ENCODE measurements at places on chromosomes 3 and 15. TPM values are rescaled to one million over a fixed set of nuclear protein-coding genes. Genes with fewer than 3 reads are reported as not detected.

DNA sequence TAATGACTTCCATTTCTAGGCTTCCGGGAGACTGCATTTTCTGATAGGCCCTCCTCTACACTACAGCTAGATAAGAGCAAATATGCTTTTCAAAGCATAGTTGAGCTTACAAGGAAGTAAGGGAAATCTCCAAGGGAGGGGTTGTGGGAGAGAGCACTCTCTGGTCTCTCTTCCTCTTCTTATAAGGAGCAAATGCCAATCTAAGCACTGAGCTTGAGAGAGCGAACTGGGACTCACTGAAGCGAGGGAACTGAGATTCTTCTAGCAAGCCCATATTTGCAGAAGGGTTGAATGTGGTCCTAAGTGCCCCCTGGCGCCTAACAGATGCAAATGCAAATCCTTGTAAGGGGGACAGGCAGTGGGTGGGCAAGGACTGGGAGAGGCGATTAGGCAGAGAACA lies 164.8 kb downstream of the ERC2 start:
- DNase-seq = no peak

DNA sequence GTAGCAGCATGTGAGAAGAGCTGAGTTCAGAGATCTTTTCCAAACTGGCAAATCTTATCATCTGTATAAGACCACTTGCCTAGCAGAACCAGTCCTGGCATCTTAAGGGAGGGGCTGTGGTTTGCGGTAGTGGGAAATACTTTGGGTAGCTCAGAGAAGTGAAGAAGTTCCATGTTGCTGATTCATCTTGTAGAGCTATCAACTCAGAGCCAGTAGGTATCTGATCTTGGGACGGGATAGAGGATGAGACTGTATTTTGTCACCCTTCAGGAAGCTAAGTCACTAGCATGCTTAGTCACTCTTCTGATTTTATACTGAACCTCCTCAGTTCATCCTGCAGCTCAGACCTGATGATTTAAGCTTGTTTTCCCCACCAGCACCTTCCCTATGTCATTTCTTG lies 211.4 kb downstream of the NR1D2 start:
- no peak for DNase-seq

- DNase-seq = no peak
Observed at GRCh38 chr15:74780523-74781430, 1.1 kb upstream of the CSK start.

GRCh38 chr15:94910166-94910565 lies 678.8 kb downstream of the MCTP2 start:
- no peak for DNase-seq

DNA sequence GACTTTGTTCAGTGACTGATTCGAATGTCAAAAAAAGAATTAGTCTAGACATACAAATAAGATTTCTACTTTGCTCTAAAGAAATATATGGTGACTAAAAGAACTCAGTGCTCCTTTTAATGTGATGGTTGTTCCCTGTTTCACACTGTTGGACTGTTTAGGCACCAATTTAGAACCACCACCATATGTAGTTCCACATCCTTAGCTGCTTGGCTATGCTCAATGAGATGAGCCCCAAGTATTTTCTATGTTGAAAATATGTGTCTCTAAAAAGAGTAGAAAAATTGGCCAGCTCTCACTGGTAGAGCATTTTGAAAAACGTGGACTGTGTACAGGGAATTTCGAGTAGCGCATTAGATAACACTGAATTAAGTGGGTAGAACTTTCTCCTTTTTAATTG lies 167.3 kb downstream of the GOLIM4 start:
- DNase-seq = no peak

- DNase-seq = no peak
Observed at GRCh38 chr3:96966181-96966929, 152.0 kb downstream of the EPHA6 start.

GRCh38 chr3:4334548-4334947 lies 31.4 kb downstream of the SETMAR start:
- no peak for DNase-seq

DNA sequence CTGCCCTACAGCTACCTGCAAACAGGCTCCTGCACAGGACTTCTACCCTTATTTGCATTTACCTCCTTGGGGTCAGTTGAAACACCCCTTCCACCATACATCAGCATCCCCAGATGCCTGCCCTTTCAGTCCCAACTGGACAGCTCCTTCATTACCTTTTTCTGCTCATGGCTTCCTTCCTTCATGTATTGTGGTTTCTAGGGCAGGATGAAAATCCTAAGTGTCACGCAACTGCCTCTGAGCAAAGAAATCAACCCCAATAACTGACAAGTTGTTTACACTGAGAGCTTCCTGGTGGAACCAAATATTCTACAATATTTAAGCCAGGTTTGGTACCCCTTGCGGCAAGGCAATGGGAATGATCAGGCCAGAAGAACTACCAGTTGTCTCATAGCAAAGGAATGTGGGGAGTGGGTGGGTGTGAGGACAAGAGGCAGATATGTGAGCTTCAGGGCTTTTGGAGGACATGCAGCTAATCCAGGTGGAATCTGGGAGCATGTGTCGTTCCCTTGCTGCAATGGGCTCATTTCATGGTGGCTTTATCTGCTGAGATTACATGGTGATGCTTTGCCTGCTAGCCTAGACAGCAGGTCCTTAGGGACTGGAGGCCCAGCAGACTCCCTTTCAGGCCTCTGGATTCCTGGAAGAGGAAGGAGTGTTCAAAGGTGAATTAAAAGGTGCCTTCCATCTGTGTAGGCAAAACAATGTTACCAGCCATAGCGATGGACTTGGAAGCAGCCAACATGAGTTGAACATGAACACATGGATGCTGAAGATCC lies 34.9 kb downstream of the PPCDC start:
- DNase-seq = no peak

- DNase-seq = no peak
Observed at GRCh38 chr3:113638910-113639309, 57.5 kb downstream of the USF3 start.

DNA sequence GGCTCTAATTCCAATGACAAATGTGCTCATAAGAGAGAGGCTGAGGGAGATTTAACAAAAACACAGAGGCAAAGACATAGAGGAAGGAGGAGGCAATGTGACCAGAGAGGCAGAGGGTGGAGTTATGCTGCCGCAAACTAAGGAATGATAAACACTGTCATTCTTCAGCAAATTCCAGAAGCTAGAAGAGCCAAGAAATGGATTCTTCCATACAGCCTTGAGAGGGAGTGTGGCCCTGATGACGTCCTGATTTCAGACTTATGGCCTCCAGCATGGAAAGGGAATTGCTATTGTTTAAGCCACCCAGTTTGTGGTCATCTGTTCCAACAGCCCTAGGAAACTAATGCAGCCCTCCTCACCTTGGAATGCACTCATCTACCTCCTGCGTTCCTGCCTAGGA lies 30.5 kb downstream of the CD47 start:
- no peak for DNase-seq

DNA sequence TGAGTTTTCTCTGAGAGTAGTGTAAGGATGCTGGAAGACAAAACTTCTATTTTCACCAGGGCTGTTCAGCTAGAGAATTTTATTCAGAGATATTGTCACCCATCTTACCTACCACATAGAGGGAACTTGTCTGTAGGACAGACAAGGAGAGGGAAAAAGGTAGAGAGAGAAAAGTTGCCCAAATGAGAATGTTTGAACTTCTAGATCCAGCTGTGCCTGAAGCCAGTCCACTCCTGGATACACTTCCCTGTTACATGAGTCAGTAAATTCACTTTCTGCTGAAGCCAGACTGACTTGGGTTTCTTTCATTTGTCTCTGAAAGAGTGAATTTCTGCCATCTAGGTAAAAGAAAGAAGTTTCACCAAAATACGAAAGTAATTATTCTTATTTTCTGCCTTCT lies 27.2 kb upstream of the KCNMB3 start:
- no peak for DNase-seq

- no peak for DNase-seq
Observed at GRCh38 chr15:75725006-75725718, 12.5 kb upstream of the CSPG4 start.

GRCh38 chr3:69439643-69440270 lies 53.9 kb upstream of the FRMD4B start:
- no peak for DNase-seq

GRCh38 chr3:156658732-156659090 lies 15.7 kb upstream of the TIPARP start:
- no peak for DNase-seq

DNA sequence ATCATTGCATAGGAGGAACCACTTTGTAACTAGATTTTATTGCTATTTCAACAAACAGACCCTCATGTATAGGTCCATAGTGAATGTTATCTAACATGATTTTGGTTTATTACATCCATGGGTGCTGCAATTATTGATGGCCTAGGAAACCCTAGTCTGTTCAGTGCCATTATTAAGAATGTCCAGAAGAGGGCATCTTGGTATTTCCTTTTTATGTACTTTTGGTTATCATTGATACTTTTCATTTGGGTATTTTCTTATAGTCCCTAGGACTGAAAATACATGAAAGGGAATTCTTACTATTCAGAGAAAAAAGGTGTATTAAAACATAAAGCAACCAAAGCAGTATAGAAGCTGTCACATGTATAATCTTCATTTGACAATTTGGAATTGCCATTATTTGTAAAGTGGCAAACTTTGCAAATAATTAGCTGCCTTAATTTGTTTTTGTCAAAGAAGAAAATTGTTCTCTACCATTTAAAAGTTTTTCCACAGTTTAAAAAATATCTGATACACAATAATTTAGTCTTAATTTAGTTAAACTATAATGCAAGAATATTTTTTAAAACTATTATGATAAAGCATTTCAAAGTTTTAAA lies 48.7 kb downstream of the CNOT10 start:
- no peak for DNase-seq

GRCh38 chr3:64398006-64398405 lies 172.7 kb upstream of the PRICKLE2 start:
- DNase-seq = no peak

DNA sequence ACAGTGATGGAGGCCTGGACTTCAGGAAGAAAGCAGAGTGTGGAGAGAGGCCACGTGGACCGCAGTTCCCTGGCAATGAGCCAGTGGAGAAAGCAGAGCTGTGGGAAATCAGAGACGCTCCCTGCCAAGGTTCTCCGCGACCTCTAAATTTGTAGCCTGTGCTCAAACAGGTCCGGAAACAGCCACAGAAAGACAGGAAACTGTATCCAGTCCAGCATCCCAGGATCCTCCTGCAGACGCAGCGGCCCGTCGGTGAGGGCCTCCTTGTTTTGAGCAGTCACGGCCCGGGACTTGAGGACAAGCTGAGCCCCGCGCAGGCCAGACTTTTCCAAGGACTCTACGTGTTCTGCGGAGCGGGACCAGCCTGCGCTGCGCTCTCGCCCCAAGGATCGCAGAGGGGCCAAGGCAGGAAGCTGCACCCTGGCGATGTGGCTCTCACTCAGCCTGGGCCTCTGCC lies 22.3 kb downstream of the RPSA start:
- no peak for DNase-seq

DNA sequence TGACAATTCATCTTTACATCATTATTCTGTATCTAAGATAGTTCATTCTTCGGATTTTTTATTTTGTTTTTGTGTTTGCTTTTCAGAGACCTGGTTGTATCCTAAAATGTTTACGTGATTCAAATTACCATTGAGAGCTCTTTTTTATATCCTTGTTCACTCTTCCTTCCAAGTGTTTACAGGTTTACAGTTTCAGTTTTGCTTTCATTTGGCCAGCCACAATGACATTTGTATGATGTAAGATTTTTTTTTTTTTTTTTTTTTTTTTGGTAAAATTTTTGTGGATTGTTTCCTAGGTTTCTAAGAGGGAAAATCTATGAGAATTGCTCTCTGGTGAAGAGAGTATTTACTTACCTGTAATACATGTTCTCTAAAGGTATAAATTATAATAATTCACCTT lies 55.0 kb downstream of the SETD5 start:
- DNase-seq = no peak

- DNase-seq = no peak
Observed at GRCh38 chr15:71295603-71296314, 180.5 kb downstream of the THSD4 start.

DNA sequence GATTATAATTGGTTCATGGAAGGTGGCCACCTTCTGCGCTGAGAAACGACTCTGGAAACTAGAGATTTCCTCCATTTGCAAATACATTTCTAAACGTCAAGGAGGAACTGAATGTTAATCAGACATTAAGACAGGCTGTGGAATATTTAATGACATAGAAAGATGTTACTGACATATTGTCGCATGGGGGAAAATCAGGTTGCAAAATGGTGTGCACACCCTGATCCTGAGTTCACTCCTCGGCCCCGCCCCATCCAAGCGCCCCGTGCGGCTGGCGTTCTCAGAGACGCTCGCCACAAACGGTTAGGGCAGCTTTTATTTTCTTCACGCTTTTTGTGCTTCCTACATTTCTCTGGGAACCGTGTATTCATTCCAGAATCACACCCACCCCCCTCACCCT lies 10.7 kb downstream of the H1-8 start:
- DNase-seq = no peak

DNA sequence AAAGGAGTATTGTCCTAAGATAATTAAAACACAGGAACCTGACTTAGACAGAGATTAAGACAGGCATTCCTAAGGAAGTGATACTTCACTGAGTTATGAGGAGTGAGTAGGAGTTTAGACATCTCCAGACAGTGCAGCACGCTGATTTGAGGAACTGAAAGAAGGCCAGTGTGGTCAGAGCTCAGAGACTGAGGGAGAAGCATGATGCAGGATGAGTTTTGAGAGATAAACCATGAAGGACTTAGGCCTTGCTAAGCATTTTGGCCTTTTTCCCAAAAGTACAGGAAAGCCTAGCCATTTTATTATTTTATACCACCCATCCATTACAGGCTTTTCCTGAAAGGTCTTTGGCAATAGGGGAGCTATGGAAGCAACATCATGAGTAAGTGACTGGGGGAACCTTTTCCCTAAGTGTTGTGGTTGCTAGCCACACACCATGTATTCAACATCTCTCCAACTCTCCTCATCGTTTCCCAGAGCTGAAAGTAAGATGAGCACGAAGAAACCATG lies 375.6 kb upstream of the TPRG1 start:
- no peak for DNase-seq

- no peak for DNase-seq
Observed at GRCh38 chr15:56729561-56729960, 3.7 kb downstream of the ZNF280D start.

Gene CCR4
- 0.46 TPM for total RNA-seq

Gene TPRG1
- total RNA-seq = 11.7 TPM

Gene DLEC1
- 0.47 TPM for total RNA-seq

Gene TGM5
- total RNA-seq = 0.94 TPM

Gene GOLGA8Q
- 1.9 TPM for total RNA-seq

Gene CADPS
- total RNA-seq = 1.6 TPM

Gene SAMMSON
- not detected for total RNA-seq

Gene SYNM
- 49.7 TPM for total RNA-seq

Gene FAM3D
- total RNA-seq = 2.2 TPM

Gene PLSCR5
- total RNA-seq = not detected

Gene C3orf22
- not detected for total RNA-seq

Gene LRRC34
- total RNA-seq = 2.0 TPM

Gene GOLGA8N
- 10.5 TPM for total RNA-seq

Gene CTSH
- 275 TPM for total RNA-seq

Measured in omental fat pad (tissue), 4 donors.